ENCODE measurements at places on chromosomes 11 and 22.

DNA sequence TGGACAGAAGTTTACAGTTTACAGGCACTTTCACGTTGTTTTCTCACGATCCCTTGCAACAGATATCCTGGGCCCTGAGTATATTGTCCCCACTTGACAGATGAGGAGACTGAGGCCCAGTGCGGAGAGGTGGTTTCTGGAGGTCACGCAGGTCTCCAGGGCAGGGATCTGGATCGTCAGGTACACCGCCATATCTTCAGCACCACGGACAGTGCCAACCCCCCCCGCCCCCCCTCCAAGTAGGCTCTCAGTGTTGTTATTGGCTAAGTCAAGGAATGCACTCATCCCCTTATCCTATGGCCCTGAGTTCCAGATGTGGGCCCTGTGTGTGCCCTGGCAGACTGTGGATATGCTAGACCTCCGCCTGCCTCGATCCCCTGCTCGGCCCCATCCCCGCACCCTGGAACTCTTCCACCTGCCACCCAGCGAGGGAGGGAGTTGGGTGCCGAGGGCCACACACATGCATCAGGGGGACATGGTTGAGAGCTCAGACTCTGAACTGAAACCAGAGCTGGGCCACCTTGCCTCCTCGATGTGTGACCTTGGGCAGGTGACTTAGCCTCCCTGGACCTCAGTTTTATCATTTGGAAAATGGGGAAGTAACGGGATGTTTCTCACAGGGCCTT, 37.5 kb downstream of the MPPED1 start:
- DNase-seq: no peak

DNA sequence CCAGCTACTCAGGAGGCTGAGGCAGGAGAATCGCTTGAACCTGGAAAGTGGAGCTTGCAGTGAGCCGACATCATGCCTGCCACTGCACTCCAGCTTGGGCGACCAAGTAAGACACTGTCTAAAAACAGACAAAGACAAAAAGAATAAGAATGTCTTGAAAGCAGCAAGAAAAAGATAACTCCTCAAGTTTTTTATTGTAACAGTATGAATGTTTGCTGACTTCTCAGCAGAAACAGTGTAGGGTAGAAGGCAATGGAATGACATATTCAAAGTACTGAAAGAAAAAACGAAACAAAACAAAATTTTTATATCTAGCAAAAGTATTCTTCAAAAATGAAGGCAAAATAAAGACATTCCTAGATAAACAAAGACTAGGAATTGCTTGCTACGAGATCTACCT, 76.9 kb downstream of the PACS1 start:
- no peak for DNase-seq

- no peak for DNase-seq
These were observed 86.3 kb upstream of the RTL6 start for GRCh38 chr22:44584256-44584902.

DNA sequence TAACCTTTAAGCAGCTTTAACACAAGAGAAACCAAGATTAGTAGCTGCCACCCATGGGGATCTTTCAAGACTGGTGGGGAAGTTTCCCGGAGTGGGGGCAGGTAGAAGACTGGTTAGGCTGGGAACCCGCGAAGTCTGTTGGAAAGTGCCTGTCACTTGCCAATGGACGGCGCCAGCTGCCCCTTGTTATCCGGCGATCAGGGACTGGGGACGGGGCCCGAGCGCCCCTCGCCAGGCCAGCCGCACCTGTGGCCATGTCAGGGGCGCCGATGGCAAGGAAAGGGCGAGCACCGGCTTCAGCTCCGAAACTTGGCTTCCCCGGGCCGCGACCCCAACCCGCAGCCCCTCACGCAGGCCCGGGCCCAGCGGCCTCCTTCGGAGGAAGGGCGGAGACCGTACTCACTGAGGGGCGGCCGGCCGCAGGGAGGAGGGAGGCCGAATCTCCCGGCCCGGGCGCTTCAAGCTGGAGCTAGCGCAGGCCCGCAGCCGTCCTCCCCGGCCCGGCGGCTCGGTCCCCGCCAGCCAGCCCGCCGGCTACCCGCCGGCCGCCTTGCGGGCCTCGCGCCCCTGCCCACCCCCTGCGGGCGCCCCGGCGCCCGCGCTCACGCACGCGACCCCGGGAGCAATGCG, 539 bp downstream of the EIF4ENIF1 start:
- peak; percentile 58 for DNase-seq

GRCh38 chr11:134488913-134489312, 76.9 kb upstream of the B3GAT1 start:
- no peak for DNase-seq

DNA sequence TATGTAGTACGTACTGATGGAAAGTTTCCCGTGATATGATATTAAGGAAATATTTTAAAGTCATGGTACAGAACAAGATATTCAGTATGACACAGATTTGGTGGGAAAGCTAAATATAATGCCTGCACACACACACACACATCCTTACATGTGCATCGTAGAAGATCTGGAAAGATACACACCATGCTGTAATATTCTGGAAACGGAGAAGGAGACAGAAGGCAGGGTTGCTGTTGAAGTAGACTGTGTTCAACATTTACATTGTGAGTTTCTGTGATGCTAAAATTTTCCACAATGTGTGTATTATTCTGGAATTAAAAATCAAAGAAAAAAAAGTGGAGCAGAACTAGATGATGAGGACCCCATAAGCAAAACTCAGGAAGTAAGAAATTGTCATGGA, 118.0 kb downstream of the RRAS2 start:
- DNase-seq: no peak

All from activated CD4-positive, alpha-beta memory T cell treated with anti-CD3 and anti-CD28 coated beads for 36 hours (primary cell).